Stimulated activated CD4-positive, alpha-beta T cell treated with anti-CD3 and anti-CD28 coated beads, Interleukin-12 subunit alpha, Interleukin-12 subunit beta, amount 100 ng/mL, for 4 hours (primary cell): ENCODE measurements at places on chromosomes 5 and 9.

DNA sequence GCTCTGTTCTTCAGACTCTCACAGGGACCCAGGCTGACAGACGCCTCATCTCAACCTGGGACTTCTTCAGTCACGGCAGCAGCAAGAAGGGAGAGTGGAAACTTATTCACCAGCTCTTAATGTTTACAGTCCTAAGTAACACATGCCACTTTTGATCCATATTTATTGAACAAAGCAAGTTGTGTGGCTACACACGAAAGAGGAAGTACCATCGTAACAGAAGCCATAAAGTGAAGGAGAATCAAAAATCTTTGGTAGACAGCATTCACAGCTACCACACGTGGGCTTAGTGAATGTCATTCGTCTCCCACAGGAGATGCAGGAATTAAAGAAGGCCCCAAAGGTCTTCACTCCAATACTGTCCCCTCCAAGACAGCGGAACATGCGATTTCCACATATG, 582.6 kb downstream of the CETN3 start:
- no peak for DNase-seq

GRCh38 chr9:113042884-113043657, 13.5 kb downstream of the ZFP37 start:
- DNase-seq, result no peak

DNA sequence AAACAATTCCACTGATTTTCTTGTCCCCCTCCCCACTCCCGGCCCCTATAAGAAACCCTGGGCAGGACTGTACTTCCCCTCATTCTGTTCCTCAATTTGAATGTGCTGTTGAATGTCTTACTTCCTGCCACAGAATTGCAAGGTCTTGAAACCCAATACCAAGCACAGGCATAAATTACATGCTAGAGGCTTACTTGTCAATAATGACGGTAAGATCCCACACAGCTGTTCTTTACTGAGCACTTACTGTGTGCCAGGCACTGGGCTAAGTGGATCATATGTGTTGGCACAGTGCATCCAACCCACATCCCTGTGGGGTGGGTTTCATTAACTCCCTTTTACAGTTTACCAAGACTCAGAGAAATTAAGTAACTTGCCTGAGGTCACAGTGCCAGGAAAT, 63.4 kb downstream of the MVB12B start:
- DNase-seq, result no peak

DNA sequence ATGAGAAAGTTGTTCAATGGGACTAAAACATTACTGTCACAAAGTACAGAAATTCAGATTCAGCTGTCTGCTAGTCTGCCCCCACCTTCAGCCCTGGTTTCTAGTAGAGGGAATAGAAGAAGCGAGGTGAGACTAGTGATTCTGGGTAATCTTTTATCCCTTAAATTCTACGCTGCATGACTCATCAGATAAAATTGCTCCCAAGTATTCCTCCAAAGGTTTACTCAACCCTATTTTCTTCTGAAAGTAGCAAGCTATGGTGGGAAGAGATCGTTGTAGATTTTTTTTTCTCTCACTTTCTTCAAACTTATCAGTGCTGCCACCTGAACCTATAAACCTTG, 318.9 kb upstream of the RIOK2 start:
- DNase-seq, result no peak

DNA sequence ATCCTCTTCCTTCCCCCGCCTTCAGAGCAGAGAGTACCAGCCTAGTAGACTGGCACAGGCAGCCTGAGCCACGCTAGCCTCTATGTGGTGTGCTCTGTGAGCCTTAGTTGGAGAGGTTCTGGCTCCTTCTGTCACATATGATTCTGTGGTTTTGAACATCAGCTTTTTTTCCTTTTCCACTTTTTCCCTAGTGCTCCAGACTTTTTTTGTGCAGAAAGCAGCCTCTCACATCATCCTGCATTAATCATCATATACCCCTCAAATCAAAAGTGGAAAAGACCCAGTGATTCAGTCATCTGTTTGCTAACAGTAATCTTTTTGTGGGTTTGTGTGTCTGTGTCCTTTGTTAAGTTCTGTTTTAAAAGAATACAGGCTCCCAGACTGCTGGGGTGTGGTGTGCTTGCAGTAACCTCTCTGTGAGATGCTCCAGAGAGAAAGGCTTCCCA, 663.9 kb upstream of the RGMB start:
- no peak for DNase-seq

- no peak for DNase-seq
Observed at GRCh38 chr9:14932231-14932630, 22.0 kb upstream of the FREM1 start.

DNA sequence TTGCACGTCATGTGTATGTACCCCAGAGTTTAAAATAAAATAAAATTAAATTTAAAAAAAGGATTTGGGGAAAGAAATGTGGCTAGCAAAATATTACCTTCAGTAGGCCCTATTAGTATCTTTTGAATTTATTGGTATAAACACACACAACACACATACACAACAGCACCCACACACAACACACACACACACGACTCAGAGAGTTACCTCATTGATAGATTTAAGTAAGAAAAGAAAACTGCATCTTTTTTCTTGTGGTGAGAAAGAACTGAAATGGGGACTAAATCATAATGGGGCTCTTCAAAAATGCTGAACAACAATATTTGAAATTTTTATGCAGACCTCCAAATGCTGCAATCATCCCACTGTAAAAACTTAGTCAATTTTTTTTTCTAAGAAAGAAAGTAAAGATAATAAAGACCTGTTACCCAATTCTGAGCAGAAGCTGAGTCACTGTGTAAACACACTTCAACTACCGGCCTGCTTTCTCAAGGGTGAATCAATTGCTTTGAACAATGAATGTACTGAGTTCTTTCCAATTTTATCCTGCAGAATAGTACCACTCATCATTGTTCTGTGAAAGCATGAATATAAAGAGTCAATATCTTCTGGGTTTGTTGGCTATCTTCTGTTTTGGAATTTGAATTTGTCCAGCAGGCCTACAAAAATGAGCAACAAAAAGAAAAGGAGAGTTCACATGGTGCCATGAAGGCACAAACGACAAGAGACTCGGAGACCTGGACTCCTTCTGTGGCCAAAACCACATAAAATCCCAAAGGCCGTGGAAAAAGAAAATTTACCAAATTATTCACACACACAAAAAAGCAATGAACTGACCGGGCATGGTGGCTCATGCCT, 57.9 kb upstream of the CCNG1 start:
- no peak for DNase-seq

DNA sequence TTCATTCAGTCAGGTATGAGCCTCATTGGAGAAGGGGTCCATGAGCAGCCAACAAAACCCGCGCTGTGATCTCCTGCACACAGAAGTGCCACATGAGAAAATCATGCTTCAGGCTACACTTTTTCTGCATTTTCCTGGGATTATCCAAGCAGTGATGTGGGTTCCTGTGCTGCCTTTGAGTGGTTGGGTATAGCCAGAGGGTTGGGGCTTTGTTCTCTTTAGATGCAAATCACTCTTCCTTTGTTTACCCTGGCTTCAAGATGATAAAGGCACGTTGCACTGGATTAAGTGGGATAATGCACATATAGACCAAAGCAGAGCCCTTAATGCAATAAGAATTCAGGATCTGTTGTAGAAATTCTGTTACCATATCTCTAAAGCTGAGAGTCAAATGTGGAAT, 18.7 kb downstream of the ECM2 start:
- no peak for DNase-seq

DNA sequence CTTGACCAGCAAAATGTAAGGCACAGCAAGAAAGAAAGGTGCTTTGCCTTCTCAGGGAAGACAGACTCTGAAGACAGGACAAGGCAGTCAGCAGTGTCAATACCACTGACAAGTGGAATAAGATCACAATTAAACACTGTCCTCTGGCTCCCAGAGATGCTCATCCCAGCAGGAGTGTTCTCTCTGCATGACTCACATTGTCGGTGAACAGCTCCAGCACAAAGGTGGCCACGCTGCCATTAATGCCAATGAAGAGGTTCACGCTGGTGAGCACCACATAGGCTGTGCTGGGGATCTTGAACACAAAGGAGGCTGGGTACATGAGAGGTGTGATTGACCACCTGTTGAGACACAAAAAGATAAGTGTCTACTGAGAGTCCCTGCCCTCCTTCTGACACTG, 31.9 kb downstream of the NIPSNAP3B start:
- no peak for DNase-seq

DNA sequence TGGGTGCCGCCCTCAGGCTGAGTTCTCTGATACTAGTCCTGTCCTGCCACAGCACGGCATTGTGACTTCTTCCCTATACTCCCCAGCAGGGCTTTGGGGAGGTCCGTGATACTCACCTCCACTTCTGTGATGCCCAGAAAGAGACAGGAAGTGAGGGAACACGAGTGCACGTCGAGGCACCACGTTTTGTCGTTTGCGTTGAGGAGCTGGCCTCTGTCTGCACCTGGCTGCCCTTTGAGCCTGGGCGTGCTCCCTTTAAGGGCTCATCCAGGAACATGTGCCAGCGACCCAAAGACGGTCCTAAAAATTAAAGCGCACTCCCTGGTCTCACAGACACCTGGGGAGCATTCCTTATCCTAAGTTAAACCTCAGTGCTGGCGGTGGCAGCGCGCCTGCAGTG, 8.7 kb upstream of the IRX4 start:
- no peak for DNase-seq

DNA sequence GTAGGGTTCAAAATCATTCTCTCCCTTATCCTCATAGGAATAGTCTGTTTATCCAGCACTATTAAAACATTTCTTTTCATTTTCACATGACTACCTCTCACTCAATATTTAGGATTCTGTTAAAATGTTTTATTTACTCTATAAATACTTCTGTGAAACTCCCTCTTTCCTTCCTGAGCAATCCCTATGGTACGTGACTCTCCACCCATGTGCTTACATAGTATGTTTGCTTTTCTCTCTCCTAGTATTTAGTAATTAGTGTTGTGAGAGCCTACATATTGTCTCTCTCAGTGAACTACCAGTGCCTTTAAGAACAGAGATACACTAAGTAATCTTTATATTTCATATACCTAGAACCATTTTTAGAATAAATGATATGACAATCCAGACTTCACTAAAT, 46.0 kb downstream of the PTPRD start:
- DNase-seq, result no peak

- no peak for DNase-seq
Observed at GRCh38 chr5:170591054-170591453, 87.2 kb downstream of the KCNIP1 start.
